ENCODE measurements at places on chromosomes 6 and 20.

- H3K4me1 ChIP-seq = peaks cover 16% of the 10 kb centered on the region
- no peak overlapping the region for H3K27ac ChIP-seq
- no peak for DNase-seq
- peaks cover 30% of the 10 kb centered on the region for H3K36me3 ChIP-seq
- H3K27me3 ChIP-seq = no peaks in the 10 kb centered on the region
Observed at GRCh38 chr6:151434369-151434768, 17.6 kb downstream of the RMND1 start.

DNA sequence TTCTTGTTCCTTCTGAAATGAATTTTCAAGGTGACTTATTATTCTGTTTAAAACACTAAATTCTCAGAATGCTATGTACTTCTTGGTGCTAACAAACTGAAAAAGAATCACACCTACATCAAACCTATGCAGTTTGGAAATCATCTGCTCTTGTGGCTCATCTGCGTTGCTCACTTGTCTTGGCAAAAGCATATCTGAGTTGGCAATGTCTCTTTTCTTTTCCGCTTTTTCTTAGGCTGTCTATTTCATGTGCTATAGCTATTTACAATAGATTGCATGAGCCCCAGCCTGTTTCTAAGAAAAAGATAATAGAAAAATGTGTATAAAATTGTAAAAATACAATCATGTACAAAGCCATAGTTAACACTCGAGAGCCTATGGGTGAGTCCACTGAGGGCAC is 348.9 kb upstream of the AGPAT4 start:
- no peaks in the 10 kb centered on the region for H3K4me1 ChIP-seq
- no peak overlapping the region for H3K27ac ChIP-seq
- H3K4me3 ChIP-seq = no peak overlapping the region
- no peak for DNase-seq
- H3K27me3 ChIP-seq = no peaks in the 10 kb centered on the region
- H3K36me3 ChIP-seq = no peaks in the 10 kb centered on the region

GRCh38 chr6:11055127-11055627 is 11.1 kb upstream of the ELOVL2 start:
- H3K36me3 ChIP-seq = no peaks in the 10 kb centered on the region
- no peak for DNase-seq
- H3K27ac ChIP-seq = no peak overlapping the region
- no peaks in the 10 kb centered on the region for H3K27me3 ChIP-seq
- no peak overlapping the region for H3K4me3 ChIP-seq

DNA sequence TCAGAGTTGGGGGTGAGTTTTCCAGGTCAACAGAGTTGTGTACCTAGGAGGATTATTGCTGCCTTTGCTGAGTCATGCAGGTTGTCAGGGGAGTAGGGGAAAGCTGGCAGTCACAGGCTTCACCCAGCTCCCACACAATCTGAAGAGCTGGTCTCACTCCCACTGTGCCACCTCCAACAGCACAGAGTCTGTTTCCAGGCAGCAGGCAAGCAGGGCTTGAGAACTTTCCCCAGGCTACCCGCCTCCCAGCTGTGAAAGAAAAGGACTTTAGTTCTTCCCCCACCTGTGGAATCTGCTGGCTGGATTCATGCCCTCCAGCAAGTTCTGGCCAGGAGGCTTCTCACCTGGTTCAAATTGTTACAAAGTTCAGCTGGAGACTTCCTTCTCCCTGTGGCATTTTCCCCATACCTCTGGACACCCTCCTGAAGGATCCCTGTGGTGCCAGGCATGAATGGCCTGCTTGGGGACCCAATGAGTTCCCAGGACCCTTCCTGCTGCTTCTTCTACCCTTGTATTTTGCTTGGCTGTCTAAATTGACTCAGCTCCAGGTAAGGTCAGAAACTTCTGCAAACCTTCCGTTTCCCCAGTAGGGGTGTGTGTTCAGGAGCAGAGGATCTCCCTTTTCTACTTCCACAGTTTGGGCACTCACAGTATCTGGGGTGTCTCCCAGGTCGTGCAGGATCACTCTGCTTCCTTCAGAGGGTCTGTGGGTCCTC is 378.1 kb upstream of the MAN1A1 start:
- no peaks in the 10 kb centered on the region for H3K36me3 ChIP-seq
- no peak overlapping the region for H3K27ac ChIP-seq
- no peaks in the 10 kb centered on the region for H3K27me3 ChIP-seq
- no peaks in the 10 kb centered on the region for H3K4me1 ChIP-seq
- no peak overlapping the region for H3K4me3 ChIP-seq

DNA sequence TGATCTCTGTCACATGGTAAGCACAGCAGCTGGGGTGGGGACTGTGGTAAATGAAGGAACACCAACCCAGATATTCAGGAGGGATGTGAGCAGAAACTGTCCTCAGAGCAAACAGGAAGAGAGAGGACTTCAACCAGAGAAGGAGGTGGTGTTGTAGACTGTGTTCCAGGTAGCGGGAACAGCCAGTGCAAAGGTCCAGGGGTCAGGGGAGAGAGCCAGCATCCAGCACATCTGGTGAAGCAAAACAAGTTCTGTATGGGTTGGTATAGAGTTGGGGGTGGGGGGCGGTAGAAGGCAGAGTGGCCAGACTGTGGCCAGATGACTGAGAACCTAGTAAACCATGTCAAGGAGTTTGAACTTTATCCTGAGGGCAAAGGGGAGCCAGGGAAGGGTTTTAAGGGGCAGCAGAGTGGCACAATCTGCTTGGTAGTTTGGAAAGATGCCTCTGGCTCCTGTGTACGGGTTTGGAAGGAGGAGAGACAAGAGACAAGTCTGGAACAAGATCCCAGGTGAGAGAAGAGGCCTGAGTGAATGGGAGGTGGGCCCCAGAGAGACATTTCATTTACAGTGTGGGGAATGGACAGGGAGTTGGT is 27.8 kb upstream of the TTPAL start:
- H3K36me3 ChIP-seq = no peaks in the 10 kb centered on the region
- no peak overlapping the region for H3K27ac ChIP-seq
- no peaks in the 10 kb centered on the region for H3K27me3 ChIP-seq
- H3K4me1 ChIP-seq = no peaks in the 10 kb centered on the region

GRCh38 chr6:136655239-136656014 is 105.2 kb upstream of the MAP7 start:
- H3K4me1 ChIP-seq = no peaks in the 10 kb centered on the region
- H3K27ac ChIP-seq = no peak overlapping the region
- DNase-seq = no peak
- H3K27me3 ChIP-seq = no peaks in the 10 kb centered on the region
- H3K4me3 ChIP-seq = no peak overlapping the region

DNA sequence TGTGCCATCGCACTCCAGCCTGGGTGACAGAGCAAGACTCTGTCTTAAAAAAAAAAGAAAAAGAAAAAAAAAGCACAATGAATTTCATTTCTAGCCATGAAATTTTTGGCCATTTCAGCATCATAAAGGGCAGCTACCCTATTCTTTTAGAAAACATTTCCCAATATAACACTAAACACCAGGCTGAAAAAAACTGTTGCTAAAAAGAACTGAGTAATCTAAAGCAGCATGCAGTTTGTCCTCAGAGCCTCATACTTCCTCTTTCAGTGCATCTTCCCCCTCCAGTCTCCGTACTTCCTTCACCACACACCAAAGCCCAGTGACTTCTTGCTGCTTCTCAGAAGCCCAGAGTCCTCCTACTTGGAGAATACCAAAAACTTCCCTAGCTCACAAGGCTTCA is 5.6 kb upstream of the IFNGR1 start:
- H3K27ac ChIP-seq = peak overlapping the region; percentile 81
- no peak overlapping the region for H3K4me3 ChIP-seq
- no peaks in the 10 kb centered on the region for H3K36me3 ChIP-seq
- H3K4me1 ChIP-seq = peaks cover 34% of the 10 kb centered on the region
- DNase-seq = no peak
- no peaks in the 10 kb centered on the region for H3K27me3 ChIP-seq

GRCh38 chr20:45911486-45912343 is at the start of gene PLTP:
Gene PLTP (minus strand): TSS chr20:45912155. CDS start chr20:45911452, 703 bp downstream.
- H3K4me3 ChIP-seq = peak within 1 kb of the TSS; percentile 64
- peak within 1 kb of the TSS; percentile 71 for H3K27ac ChIP-seq
- peaks cover 6% of the 10 kb centered on the region for H3K4me1 ChIP-seq
- peak; percentile 77 for DNase-seq
- H3K27me3 ChIP-seq = no peaks in the 10 kb centered on the region

GRCh38 chr6:38364127-38364526 is 275.6 kb downstream of the BTBD9 start:
- H3K36me3 ChIP-seq = no peaks in the 10 kb centered on the region
- no peak for DNase-seq
- no peaks in the 10 kb centered on the region for H3K4me1 ChIP-seq
- no peaks in the 10 kb centered on the region for H3K27me3 ChIP-seq
- no peak overlapping the region for H3K4me3 ChIP-seq

- peaks cover 4% of the 10 kb centered on the region for H3K4me1 ChIP-seq
- peak within 1 kb of the TSS; percentile 79 for H3K27ac ChIP-seq
- DNase-seq = no peak
- peak within 1 kb of the TSS; percentile 55 for H3K4me3 ChIP-seq
Observed at GRCh38 chr6:127459231-127459641, at the start of gene KIAA0408. Gene KIAA0408 (minus strand): TSS chr6:127459389. CDS start chr6:127453981, 5,408 bp downstream.

GRCh38 chr6:21284166-21284565 is 309.4 kb upstream of the SOX4 start:
- H3K27me3 ChIP-seq = no peaks in the 10 kb centered on the region
- DNase-seq = no peak
- no peak overlapping the region for H3K27ac ChIP-seq
- no peak overlapping the region for H3K4me3 ChIP-seq
- no peaks in the 10 kb centered on the region for H3K4me1 ChIP-seq

- H3K27me3 ChIP-seq = no peaks in the 10 kb centered on the region
- H3K4me3 ChIP-seq = no peak overlapping the region
- DNase-seq = no peak
- H3K4me1 ChIP-seq = no peaks in the 10 kb centered on the region
Observed at GRCh38 chr6:163739966-163740365, 325.4 kb downstream of the QKI start.

GRCh38 chr20:6058684-6059295 is 4.9 kb upstream of the LRRN4 start:
- no peak overlapping the region for H3K27ac ChIP-seq
- H3K4me3 ChIP-seq = no peak overlapping the region
- H3K27me3 ChIP-seq = no peaks in the 10 kb centered on the region
- no peaks in the 10 kb centered on the region for H3K36me3 ChIP-seq

DNA sequence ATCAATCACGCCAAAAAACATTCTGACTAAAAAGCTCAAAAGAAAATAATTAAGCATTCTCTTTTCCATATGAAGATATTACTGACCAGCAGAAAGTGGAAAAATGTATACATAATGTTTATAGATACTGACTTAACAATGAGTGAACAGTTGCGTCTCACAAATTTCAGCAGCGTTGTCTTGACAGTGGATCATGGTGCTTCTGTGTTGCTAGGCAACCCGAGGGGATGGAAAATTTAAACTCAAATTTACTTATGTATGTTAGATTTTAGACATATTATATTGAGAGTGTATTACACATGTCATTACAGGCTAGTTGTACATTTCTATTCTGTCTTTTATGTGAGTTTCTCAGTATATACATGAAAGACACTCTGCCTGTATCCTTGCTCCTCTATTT is 110.2 kb downstream of the LAMA2 start:
- H3K36me3 ChIP-seq = no peaks in the 10 kb centered on the region
- H3K4me3 ChIP-seq = no peak overlapping the region
- no peaks in the 10 kb centered on the region for H3K27me3 ChIP-seq
- no peaks in the 10 kb centered on the region for H3K4me1 ChIP-seq
- no peak for DNase-seq

- peaks cover 28% of the 10 kb centered on the region for H3K4me1 ChIP-seq
- peaks cover 17% of the 10 kb centered on the region for H3K36me3 ChIP-seq
- H3K4me3 ChIP-seq = no peak overlapping the region
- no peaks in the 10 kb centered on the region for H3K27me3 ChIP-seq
- peak overlapping the region; percentile 27 for H3K27ac ChIP-seq
Observed at GRCh38 chr20:35264755-35265154, 13.2 kb downstream of the MMP24OS start.

GRCh38 chr20:8213270-8213669 is 81.2 kb downstream of the PLCB1 start:
- no peaks in the 10 kb centered on the region for H3K4me1 ChIP-seq
- no peaks in the 10 kb centered on the region for H3K27me3 ChIP-seq
- no peaks in the 10 kb centered on the region for H3K36me3 ChIP-seq
- DNase-seq = no peak
- no peak overlapping the region for H3K4me3 ChIP-seq
- H3K27ac ChIP-seq = no peak overlapping the region

DNA sequence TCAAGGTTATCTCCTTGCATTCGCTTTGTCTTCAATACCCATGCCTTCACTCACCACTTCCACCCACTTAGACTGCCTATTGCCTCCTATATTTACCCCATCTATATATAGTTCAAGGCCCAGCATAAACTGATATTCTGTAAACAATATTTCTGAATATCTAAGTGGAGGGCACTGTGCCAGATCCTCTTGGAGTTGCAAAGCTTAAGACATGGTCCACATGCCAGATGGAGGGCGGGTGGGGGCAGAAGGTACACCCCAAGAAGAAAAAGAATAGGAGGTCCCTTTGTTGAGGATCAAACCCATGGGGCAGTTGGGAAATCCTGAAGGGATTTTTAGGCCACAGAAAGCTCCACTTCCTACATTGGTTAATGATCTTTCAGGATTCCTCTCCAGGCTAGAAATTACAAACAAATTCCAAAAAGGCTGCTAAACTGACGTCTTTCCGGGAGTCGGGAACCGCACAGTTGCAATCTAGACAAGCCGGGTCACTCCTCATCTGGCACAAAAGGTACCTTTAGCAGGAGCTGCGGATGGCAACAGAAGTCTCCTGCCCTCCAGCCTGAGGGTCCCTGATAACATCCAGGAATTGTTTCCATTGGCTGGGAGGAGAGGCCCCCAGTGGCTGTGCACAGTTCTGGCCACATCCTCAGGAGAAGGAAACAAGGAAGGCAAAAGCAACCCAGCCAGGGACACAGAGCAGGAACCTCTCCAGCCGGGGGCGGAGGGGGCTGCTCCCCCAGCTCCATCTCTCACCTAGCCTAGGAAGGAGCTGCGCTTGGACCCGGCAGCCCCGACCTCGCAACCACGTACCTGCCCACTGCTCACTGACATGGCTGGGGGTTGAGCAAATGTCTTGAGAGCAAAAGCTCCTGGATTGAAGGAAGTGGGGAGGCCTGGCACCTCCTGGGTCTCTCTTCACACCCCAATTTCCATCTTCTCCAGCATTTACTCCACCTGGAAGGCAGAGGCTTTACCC is 5.9 kb upstream of the LPIN3 start:
- no peak for DNase-seq
- H3K36me3 ChIP-seq = no peaks in the 10 kb centered on the region
- H3K4me3 ChIP-seq = no peak overlapping the region
- peaks cover 7% of the 10 kb centered on the region for H3K4me1 ChIP-seq
- no peaks in the 10 kb centered on the region for H3K27me3 ChIP-seq

All from ascending aorta (tissue), 2 donors.